ENCODE measurements at places on chromosomes 7 and 10. TPM values are rescaled to one million over a fixed set of nuclear protein-coding genes. Genes with fewer than 3 reads are reported as not detected.
A peak's percentile ranks its signal among the peaks of the same experiment; 100 is the strongest.

The NKX6-2 gene
- 6.2 TPM for total RNA-seq

The NKX2-3 gene
- total RNA-seq, result not detected

The FANK1 gene
- 0.59 TPM for total RNA-seq

The EBF3 gene
- total RNA-seq, result 544 TPM

The LIPJ gene
- total RNA-seq, result 0.22 TPM

The PCDH15 gene
- 0.64 TPM for total RNA-seq

- no peak for DNase-seq
Measured at GRCh38 chr7:33114976-33115375, 5.8 kb upstream of the RP9 start.

- DNase-seq, result no peak
Measured at GRCh38 chr10:99756159-99756558, 24.1 kb downstream of the CUTC start.

GRCh38 chr7:150322833-150323681 is at the start of the genes ACTR3C and LRRC61:
ACTR3C (minus strand) TSS chr7:150323545; CDS start chr7:150295296, 28,249 bp downstream.
LRRC61 (plus strand) TSS chr7:150323355; CDS start chr7:150336862, 13,507 bp downstream.
- peak; percentile 67 for DNase-seq

DNA sequence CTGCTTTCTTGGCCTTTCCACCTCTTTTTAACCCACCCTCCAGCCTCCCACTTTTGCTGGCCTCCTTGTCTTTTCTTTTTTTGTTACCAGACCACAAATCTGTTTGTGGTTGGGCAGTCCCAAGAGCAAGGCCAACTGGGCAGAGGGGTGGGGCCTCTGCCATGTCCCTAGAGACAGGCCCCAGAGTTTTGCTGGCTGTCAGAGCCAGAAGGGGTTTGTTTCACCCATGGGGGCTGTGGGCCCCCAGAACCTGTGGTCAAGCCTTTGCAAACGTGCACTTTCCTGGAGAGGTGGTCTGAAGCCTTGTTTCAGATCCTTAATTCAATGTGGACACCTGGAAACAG is 10.3 kb downstream of the ZMIZ1 start:
- no peak for DNase-seq

- peak; percentile 71 for DNase-seq
Measured at GRCh38 chr10:33005322-33006301, 47.6 kb upstream of the ITGB1 start.

GRCh38 chr10:110340816-110341215 is 36.1 kb upstream of the SMNDC1 start:
- DNase-seq, result no peak

GRCh38 chr7:121202125-121202524 is 126.7 kb upstream of the WNT16 start:
- no peak for DNase-seq

DNA sequence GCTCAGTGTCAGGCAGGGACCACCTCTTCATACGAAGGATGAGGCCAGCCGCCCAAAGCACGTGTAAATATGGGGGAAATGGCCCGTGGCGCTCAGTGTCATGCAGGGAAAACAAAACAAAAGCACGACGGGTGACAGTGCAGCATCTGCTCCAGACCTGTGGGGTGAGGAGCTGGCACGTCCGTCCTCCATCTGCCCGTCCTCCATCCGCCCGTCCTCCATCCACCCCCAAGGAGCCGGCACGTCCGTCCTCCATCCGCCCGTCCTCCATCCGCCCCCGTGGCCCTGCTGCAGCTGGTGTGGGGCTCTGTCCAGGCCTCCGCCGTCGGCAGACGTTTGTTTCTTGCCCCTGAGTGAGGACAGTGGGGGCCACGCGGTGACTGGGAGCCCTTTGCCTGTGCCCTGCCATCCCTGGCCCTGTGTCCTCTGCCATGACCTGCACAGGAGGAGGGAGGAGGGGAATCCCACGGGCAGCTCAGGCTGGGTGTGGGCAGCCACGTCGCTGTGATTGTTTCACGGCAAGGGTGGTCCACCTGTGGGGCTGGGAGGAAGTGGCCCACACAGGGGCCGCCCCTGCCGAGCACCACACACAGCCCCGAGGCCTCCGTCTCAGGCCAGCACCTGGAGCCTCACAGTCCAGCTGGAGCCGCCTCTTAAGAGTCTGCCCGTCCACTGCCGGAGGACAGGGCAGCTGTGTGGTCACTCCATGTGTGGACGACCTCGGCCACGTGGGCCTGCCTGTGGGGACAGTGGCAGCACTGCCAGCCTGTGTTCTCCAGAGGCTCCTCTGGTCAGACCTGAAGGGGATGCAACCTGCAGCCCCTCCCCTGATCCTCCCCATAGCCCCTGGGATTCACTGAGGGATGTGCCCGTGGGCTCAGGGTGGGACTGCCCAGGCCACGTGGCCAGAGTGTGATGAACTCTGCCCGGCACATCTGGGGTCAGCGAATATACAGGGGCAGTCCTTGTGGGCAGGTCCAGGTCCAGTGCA is 38.2 kb upstream of the DPYSL4 start:
- peak; percentile 15 for DNase-seq

GRCh38 chr10:98528805-98529183 is 82.1 kb upstream of the HPS1 start:
- DNase-seq, result no peak

DNA sequence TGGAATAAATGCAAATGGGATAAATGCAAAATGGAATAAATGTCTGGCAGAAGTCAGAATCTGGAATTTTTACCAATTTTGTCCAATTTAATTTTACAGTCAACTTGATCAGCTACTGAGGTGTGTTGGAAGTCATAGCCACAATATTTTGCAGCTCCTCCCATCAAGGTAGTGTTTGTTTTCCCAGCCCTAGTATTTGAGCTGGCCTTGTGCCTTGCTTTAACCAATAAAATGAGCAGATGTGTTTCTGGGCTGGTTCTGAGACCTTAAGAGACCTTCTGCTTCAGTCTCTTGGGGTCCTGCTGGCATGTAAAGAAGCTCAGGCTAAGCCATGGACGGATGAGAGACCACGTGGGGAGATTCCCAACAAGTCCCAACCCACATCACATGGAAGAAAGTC is 42.7 kb upstream of the RSBN1L start:
- no peak for DNase-seq

- DNase-seq, result no peak
Measured at GRCh38 chr7:113486548-113486947, 368.2 kb upstream of the SMIM30 start.

GRCh38 chr10:58672845-58673244 is 160.2 kb downstream of the BICC1 start:
- DNase-seq, result no peak

- DNase-seq, result no peak
Measured at GRCh38 chr7:69871213-69871885, 273.1 kb downstream of the AUTS2 start.

DNA sequence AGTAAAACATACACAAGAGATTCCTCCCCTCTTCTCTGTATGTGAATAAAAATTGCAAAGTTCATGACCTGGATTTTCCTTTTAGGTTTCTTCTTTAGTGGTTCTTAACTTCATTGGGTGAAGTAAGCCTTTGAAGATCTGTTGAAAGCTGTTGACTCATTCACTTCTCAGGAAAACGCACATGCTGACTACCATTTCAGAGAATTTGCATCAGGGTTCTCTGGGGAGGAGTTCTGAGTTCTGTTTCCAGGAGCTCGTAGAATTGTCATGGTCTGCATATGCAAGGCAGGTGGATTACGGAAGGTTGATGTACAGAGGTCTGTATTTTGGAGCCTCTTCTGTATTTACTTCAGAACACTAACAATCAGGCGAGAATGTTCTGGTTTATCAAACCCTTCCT is 962 bp upstream of the SLC26A4 start:
- no peak for DNase-seq

GRCh38 chr7:132743974-132744373 is 167.7 kb upstream of the PLXNA4 start:
- DNase-seq, result no peak

DNA sequence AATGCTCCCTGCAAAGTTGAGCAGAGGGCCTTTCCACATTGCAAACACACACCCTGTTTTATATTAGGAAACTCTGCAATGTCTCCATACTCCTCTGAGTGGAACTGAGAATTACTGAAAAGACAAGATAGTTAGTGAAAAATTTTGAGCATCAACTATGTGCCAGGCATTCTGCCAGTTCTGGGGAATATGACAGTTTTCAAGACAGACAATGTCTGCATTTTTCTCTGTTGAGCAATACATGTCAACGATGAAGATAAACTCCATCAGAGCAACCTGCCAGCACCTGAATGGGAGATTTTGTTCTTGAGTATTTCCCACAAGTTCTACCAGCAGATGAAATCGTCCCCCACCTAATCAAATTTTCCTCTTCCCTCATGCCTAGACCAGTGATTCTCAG is 203.4 kb upstream of the BMPER start:
- no peak for DNase-seq
